ENCODE measurements at places on chromosomes 1 and 21.

DNA sequence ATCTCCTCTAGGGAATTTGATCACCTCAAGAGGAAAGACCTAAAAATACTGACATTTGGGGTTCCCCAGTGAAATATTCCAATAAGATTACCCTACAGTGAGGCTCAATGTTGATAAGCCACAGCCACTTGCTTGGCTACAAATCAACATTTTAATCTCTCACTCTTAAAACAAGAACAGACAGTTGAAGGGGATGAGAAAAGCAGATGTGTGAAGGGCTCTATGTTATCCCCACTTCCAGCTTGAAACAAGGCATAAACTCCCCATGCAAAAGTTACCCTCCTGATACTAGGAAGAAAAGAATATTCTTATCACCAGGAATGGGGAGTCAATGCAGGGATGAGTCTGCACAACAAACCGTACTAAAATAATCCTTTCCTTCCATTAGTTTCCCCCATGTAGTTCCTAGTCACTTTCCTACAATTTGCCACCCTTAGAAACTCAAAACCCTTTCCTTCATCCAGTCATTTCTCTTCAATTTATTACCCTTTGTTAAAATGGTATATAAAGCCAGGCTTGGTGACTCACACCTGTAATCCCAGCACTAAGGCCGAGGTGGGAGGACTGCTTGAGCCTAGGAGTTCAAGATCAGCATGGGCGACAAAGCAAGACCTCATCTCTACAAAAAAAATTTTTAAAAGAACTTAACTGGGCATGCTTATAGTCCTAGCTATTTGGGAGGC, 29.5 kb downstream of the LPGAT1 start:
- no peak for DNase-seq

DNA sequence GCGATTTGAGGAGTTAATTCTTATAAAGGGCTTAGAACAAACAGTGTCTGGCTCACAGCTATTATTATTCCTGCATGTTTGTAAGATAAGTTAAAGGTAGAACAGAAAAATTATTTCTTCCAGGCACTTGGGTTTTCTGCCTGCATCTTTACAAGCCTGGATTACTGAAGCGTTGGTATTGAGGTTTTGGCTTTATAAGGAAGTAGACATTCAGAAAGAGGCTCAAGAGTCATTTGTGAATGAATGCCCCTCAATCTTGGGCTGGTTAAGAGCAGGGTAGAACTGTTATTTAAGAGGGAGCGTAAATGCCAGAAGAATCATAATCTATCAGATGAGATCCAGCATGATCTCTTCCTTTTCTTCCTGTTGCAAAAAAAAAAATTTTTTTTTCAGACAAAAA, 77.3 kb upstream of the ARID1A start:
- DNase-seq = no peak

DNA sequence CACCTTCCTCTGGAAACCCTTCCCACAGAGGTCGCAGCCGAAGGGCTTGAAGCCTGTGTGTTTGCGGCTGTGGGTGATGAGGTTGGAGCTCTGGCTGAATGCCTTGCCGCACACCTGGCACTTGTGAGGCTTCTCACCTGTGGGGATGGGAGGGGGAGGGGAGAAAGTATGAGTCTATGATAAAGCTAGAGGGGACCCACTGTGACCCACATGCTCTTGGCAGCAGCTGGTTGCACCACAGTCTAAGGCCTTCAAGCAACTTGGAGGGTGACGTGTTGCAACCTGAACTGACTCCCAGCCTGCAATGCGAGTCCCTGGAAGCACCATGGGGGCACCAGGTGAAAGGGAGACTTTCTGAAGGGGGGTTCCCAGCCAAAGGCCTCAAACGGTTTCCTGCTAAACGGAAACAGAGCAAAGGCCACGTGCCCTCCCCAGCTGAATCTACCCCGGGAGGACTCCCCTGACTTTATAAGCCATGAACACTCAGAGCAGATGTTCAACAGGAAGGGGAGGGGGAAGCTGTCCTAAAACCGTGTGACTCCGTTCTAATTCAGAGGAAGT, 10.6 kb downstream of the GFI1 start:
- no peak for DNase-seq

DNA sequence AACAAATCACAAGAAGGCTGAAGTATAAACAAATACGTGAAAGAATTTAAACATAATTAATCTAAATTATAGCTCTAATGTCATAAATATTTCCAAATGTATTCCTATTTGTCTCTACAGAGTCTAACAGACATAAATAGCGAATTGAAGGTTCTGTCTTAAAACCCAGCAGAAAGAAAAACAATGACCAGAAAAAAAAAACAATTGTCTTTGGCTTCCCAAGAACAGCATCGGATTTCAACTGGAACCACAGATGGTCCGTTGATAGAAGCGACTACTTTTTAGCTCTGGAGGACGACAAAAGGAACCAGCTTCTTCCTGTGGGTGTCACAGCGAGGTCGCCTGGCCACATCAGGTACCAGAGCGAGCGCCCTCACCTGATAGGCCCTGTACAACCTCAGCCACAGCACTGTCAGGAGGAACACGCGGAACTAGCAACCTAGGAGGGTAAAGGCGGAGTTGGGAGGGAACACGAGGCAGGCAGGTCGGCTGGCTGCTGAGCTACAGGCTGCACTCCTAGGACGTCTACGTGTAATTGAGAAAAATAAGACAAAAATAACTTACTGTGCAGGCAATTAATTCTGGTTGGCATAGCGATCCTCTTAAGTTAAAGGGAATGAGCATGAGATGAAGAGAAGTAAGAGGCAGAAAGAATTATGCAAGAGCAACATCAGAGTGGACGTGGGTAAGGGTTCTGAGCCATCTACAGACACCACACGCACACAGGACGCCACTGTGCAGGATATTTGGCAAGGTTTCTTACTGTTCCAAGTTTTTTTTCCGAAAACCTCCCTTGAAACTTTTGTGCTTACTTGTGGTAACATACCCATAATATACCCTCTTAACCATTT, 16.7 kb upstream of the PRDM15 start:
- DNase-seq = peak; percentile 22

GRCh38 chr1:103447471-103447870, 78.0 kb upstream of the RNPC3 start:
- no peak for DNase-seq

DNA sequence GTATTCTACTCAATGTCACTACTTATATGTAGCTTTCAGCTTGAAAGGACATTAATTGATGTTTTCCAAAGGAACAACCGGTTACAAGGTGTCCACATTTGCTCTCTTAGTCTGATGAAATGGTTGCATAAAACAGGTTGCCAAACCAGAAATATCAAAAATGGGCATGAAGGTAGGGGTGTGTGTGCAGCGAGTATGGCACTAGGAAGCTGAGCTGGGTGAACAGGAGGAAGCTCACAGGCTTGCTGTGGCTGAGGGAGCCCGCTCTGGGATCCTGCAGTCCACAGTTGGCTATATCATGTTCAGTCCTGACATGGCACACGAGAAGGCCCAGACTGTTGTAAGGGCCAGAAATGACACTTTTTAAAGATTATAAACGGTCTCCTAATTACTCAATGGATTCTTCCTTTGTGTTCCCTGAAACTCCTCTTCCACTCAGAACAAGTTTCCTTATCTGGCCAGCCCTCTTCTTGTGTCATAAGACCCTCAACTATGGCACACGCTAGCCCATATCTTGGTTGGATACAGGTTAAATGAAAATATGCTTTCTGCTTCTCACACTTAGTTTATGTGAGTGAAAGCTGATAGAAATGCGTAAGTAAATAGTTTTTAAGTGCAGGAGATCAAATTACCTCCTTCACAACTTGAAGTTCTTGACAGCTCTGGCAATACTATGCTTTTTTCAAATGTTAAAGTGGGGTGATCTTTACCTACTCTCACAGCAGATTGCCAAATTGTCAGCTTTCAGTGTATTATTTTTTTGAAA, 201.5 kb downstream of the LMO4 start:
- DNase-seq = no peak
